ENCODE measurements at places on chromosomes 7 and 10.

GRCh38 chr7:29405891-29406290, 157.7 kb upstream of the PRR15 start:
- DNase-seq = no peak

- no peak for DNase-seq
Observed at GRCh38 chr10:110813743-110814472, 57.8 kb upstream of the PDCD4 start.

DNA sequence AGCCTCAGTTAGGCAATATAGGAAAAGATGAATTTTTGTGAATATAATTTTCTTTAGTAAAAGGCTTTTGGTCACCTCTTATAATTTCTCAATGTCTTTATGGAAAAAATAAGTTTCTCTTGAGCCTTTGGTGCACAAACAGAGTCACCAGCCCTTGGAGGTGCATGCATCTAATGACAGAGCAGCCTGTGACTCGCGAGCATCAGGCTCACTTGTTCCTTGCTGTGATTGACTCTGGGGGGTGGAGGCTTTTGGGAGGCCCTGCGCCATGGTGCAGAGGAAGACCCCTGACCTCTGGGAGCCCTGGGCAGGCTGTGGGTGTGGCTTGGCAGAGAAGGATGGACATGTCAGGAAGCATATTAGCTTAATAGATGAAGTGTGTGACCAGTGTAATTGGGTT, 60.2 kb downstream of the FIGNL1 start:
- DNase-seq = no peak

GRCh38 chr7:101250324-101250723, 5.4 kb upstream of the FIS1 start:
- no peak for DNase-seq

GRCh38 chr10:79405221-79405994, 40.0 kb downstream of the ZCCHC24 start:
- no peak for DNase-seq

DNA sequence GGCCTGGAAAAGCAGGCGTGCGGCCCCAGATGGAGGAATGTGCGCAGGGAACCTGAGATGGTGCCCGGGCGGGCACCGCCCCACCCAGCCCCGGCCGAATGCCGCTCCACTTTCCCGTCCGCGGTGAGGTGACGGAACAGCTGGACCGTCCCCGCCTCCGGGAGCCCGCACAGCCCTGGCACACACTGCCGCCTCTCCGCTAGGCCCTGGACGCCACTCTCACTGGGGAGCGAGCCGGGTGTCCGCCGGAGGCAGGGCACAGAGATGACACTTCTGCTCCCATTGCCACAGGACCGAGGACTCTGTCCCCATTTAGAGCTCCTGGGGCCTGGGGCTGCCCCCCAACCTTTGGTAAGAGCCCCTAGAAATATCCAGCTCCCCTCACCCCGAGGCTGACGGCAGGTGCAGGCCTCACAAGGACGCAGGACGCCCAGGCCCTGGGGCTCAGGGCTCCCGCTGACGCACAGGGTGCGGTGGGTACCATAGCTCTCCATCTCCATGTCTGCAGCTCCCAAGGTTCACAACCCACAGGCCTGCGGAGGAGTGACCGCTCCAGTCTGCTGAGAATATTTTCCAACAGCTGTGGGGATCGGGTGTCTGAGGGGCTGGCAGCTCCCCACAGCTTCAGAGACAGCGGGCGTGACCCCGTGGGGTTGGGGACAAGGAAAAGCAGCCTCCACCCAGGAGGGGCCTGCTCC, 52.2 kb upstream of the PDGFA start:
- no peak for DNase-seq

DNA sequence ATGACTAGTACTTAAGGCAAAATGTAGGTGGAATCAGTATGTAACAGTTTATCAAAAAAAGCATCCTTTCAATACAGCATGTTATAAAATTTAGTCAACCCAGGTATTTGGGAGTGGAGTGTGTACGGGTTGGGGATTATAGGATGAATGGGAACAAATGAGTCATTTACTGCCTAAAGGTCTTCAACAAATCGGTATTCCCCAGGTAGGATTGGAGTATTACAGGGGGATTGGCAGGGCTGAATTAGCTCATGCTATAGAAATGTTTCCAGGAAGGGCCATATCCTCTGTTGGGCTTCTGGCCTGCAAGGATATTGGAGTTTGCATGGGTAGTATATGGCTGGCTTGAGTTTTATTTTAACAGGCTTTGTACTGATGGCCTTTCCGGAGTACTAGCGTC, 723.7 kb downstream of the SORCS1 start:
- DNase-seq = no peak

DNA sequence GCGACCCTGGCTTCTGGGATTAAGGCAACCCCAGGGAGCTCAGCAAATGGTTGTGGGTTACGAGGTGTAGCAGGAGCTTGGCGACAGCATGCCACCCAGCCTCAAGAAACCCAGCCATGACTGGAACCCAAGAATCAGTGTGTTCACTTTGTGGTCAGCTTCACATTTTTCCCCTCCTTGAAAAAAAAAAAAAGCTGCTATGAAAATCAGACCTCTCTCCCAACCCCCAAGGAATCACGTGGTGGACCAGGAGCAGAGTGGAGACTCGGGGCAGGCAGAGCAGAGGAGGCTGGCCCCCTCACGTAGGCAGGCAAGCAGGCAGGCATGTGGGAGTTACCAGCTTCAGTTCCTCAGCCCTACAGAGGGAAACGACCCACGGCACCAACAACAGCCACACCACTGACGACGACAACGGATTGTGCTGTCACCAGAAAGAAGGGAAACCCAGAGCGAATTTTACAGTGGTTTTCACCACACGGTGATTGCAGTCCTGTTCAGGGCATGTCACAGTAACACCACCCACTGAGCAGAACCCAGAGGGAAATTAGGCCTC, 203.4 kb downstream of the SLC25A13 start:
- DNase-seq = no peak

DNA sequence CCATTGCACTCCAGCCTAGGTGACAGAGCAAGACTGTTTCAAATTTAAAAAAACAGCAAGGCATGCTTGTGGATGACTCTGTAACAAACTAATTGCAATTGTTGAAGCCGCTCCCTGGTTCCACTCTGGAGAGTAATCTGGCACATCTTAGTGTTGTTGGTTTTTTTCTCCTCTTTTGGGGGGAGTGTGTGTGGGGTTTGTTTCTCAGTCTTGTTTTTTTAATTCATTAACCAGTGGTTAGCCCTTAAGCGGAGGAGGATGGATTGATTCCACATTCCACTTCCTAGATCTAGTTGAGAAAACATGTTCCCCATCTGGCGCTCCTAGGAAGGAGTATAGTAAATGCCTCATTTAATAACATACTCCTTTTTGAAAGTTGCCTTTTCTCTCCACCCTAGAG, 8.6 kb upstream of the ZNF713 start:
- no peak for DNase-seq

DNA sequence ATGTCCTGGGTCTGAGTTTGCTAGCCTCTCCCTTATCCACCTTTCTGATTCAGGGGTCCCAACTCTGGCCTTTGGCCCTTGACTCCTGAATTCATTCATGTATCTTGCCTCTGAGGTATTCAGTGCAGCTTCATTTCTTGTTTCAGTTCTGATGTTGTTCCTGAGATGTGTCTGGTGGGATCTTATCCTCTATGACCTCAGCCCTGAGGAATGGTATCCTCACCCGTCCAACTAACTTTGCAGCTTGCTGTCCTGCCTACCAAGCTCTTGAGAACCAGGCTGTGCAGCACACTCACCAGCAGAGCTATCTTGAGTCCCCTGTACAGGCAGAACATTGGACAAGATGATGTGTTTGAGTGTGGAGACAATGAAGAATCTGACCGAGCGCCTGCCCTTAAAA, 13.8 kb downstream of the SUFU start:
- DNase-seq = no peak

- DNase-seq = peak; percentile 63
Observed at GRCh38 chr7:106050002-106050745, 61.9 kb downstream of the SYPL1 start.

- DNase-seq = peak; percentile 19
Observed at GRCh38 chr10:71972746-71973695, 8.8 kb downstream of the CHST3 start.

- no peak for DNase-seq
Observed at GRCh38 chr10:51937308-51938140, 238.1 kb upstream of the CSTF2T start.

GRCh38 chr7:19554581-19554980, 154.3 kb downstream of the POLR1F start:
- no peak for DNase-seq

All from adrenal gland (tissue), 19 donors.